Activated CD4-positive, alpha-beta T cell treated with anti-CD3 and anti-CD28 coated beads, Interleukin-2, amount 50 U/mL, for 4 hours (primary cell): ENCODE measurements at places on chromosomes 13 and 19.

GRCh38 chr19:51440846-51441409 is 17.3 kb downstream of the SIGLEC8 start:
- peak; percentile 68 for DNase-seq

DNA sequence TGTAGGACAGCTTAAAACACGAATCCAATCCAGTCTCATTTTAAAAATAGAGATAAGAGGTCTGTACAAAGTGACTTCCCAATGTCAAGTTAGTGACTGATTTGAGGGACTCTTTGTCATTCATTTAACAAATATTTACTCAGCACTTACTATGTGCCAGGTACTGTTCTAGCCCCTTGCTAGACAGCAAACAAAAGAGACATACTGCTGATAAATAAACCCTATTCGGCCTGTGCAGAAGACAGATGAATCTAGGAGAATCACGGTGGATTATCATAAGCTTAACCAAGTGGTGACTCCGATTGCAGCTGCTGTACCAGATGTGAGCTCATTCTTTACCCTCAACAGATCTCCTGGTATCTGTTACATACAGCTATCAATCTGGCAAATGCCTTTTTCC is 6.4 kb upstream of the ELF1 start:
- DNase-seq: no peak

GRCh38 chr13:114311387-114311786 is 2.9 kb upstream of the CHAMP1 start:
- no peak for DNase-seq

GRCh38 chr19:5452594-5453565 is 2.3 kb upstream of the ZNRF4 start:
- DNase-seq: no peak

GRCh38 chr13:100148422-100148821 is 59.5 kb downstream of the PCCA start:
- no peak for DNase-seq
